Common myeloid progenitor, CD34-positive (primary cell): ENCODE measurements at places on chromosomes 1 and 21.

- no peak for DNase-seq
Observed at GRCh38 chr21:10272216-10272615, 249.2 kb upstream of the TPTE start.

DNA sequence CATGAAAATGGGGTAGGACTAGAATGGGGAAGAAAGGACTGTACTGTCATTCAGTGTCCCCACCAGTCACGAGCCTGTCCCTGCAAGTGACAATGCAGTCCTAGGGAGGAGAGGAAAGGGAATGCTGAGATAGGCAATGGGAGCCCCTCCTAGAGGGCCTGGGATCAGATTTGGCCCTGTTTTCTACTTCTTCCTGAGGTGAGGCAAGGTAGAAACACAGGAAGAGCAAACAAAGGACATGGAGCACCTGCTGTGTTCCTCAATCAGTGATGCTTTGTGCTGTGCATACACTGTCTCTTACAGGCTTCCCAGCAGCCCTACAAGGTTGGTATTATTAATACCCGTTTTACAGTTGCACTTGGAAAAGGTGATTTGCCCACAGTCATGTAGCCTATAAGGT is 6.1 kb downstream of the FABP3 start:
- no peak for DNase-seq

DNA sequence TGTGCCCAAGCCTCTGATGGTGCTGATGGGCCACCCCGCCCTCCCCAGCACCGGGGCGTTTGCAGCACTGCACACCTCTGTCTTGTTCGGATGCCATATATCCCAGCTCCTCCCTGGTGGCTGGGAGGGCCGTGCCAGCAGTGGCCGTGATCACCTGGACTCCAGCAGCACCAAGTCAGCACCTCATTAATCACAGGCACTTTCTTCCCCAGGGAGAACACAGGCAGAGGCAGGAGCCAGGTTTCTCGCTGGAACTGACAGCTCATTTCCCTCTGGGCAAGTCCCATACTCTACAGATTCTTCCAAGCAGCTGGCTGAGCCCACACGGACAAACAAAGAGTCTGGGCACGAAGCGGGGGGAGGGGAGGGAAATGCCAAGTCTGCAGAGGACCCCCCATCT is 141.7 kb upstream of the EDN2 start:
- no peak for DNase-seq

DNA sequence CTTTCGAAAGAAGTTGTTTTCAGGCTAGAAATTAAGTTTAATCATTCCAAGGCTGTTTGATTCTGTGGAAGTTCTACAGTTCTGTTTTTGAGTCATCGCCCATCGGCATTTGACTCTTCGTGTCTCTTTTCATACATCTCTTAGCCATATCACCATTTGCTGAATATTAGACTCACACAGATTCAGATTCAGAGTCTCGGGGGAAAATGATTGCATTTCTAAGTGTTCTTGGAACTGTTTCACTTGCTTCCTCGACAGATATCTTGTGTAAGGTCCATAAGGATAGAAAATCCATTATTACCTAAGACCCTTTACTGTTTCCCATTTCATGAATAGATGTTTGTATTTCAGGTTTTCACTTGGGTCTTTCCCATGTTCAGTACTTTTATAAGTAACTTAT is 237.0 kb upstream of the SGIP1 start:
- DNase-seq = no peak
